ENCODE measurements at places on chromosomes 6 and 20. TPM values are rescaled to one million over a fixed set of nuclear protein-coding genes. Genes with fewer than 3 reads are reported as not detected.

- no peak overlapping the region for H3K27ac ChIP-seq
- no peaks in the 10 kb centered on the region for H3K4me1 ChIP-seq
- no peaks in the 10 kb centered on the region for H3K36me3 ChIP-seq
- DNase-seq, result no peak
- H3K4me3 ChIP-seq, result no peak overlapping the region
Measured at GRCh38 chr6:167274270-167274669, 16.8 kb upstream of the UNC93A start.

KHDC1 gene
- 1.1 TPM for total RNA-seq

DNA sequence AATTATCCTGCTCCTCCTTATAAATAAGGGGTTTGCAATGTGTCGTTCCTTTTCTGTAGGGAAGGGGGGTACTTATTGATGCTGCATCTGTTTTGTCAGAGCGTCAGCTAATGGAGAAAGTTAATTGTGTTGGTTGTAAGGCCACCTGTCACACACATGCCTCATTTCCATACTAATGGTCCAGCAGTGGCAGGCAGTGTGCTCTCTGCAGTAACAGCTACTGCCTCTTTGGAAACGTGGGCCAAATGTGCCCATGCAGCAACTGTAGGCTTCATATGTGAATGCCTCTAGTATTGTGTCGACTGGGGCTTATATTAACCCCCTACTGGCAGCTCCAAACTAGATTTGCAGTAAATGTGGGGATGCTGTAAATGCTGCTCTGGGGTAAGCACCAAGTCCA is 56.3 kb upstream of the OLIG3 start:
- H3K27ac ChIP-seq, result no peak overlapping the region
- no peaks in the 10 kb centered on the region for H3K4me1 ChIP-seq
- no peak overlapping the region for H3K4me3 ChIP-seq
- peaks cover 36% of the 10 kb centered on the region for H3K27me3 ChIP-seq

GRCh38 chr20:1225263-1225782 is 521 bp upstream of the RAD21L1 start:
- no peak for DNase-seq
- no peaks in the 10 kb centered on the region for H3K36me3 ChIP-seq
- H3K4me1 ChIP-seq, result peaks cover 19% of the 10 kb centered on the region
- H3K4me3 ChIP-seq, result peak overlapping the region; percentile 63
- peak overlapping the region; percentile 33 for H3K27ac ChIP-seq

DNA sequence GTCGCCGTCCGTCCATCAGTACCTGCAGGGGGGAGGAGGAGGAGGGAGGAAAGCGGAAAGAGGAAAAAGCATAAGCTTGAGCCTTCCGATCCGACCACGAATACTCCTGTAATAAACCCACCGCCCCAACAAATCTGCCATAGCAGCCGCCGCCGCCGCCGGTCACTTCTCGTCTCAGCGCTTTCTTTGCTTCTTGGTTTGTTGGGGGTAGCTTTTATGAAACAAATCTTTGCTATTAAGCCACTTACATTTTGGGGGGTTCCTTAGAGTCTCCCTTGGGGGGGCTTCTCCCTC is 277 bp downstream of the ADGRB3 start:
- peaks cover 24% of the 10 kb centered on the region for H3K4me1 ChIP-seq
- H3K36me3 ChIP-seq, result no peaks in the 10 kb centered on the region
- no peak for DNase-seq
- H3K4me3 ChIP-seq, result peak overlapping the region; percentile 74
- peaks cover 73% of the 10 kb centered on the region for H3K27me3 ChIP-seq

DNA sequence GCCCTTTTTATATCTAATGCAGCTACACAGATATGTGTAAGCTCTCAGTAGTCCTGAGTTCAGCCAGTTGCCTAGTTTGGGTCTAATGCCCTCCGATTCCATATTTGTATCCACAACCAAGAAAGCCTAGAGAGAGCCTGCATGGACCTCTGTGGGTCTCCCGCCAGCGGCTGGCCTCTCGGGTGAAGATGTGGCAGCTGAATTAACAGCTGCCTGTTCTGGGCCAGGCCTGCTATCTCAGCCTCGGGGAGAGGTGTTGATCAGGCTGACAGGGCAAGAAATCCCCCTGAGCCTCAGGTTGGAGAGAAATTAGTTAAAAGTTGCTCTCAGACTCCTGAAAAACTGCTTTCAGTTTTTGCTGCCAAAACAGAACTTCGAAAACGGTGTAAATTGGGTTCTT is 19.8 kb downstream of the PTK7 start:
- H3K36me3 ChIP-seq, result no peaks in the 10 kb centered on the region
- no peaks in the 10 kb centered on the region for H3K27me3 ChIP-seq
- no peak for DNase-seq
- H3K4me3 ChIP-seq, result no peak overlapping the region
- H3K4me1 ChIP-seq, result peaks cover 9% of the 10 kb centered on the region

LAMA4 gene
- total RNA-seq, result 103 TPM

PAK5 gene
- total RNA-seq, result not detected

GRCh38 chr6:91822581-91822980 is 1235.7 kb upstream of the MAP3K7 start:
- no peaks in the 10 kb centered on the region for H3K36me3 ChIP-seq
- no peak overlapping the region for H3K27ac ChIP-seq
- no peak for DNase-seq
- H3K27me3 ChIP-seq, result no peaks in the 10 kb centered on the region
- no peaks in the 10 kb centered on the region for H3K4me1 ChIP-seq

DNA sequence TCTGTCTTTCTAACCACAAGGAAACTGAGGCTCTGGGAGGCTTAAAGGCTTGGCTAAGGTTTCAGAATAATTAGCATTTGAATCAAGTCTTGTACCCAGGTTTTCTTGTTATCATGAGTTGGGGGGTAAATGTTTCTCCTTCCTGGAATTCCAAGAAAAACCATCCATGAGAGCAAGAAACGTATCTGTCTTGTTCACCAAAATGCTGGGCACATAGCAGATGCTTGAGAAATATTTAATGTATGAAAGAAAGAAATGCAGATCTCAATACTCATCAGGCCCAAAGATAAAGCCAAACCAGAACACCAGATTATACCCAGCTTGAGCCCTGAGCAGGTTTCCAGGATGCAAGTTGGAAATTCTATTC is 164.6 kb downstream of the CLIC5 start:
- no peaks in the 10 kb centered on the region for H3K4me1 ChIP-seq
- no peaks in the 10 kb centered on the region for H3K27me3 ChIP-seq
- H3K36me3 ChIP-seq, result no peaks in the 10 kb centered on the region
- no peak overlapping the region for H3K27ac ChIP-seq

GRCh38 chr6:157879034-157879872 is 56.2 kb downstream of the SNX9 start:
- peaks cover 52% of the 10 kb centered on the region for H3K36me3 ChIP-seq
- no peak overlapping the region for H3K4me3 ChIP-seq
- no peak for DNase-seq
- H3K27me3 ChIP-seq, result no peaks in the 10 kb centered on the region
- H3K27ac ChIP-seq, result no peak overlapping the region
- H3K4me1 ChIP-seq, result peaks cover 5% of the 10 kb centered on the region

DNA sequence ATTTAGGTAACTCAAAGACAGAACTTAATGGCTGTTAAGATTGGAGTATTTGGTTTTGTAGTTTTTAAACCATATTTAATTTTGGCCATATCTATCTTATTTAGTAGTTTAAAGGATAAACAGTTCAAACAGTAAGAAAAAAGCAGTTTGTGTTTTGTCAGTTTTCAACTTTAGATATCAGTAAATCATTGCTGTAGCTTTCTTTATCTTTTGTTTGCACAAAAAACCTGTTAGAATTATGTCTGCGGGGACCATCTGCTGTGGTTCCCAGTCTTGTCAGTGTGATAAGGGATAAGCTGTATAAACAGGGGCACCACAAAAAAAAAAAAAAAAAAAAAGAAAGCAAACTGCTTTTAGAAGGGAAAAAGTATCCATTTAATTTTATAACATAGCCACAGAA is 40.9 kb downstream of the CDKAL1 start:
- H3K27me3 ChIP-seq, result no peaks in the 10 kb centered on the region
- H3K4me3 ChIP-seq, result no peak overlapping the region
- DNase-seq, result no peak
- peaks cover 28% of the 10 kb centered on the region for H3K36me3 ChIP-seq
- H3K27ac ChIP-seq, result no peak overlapping the region
- peaks cover 11% of the 10 kb centered on the region for H3K4me1 ChIP-seq

RAB32 gene
- total RNA-seq, result 7.2 TPM

DNA sequence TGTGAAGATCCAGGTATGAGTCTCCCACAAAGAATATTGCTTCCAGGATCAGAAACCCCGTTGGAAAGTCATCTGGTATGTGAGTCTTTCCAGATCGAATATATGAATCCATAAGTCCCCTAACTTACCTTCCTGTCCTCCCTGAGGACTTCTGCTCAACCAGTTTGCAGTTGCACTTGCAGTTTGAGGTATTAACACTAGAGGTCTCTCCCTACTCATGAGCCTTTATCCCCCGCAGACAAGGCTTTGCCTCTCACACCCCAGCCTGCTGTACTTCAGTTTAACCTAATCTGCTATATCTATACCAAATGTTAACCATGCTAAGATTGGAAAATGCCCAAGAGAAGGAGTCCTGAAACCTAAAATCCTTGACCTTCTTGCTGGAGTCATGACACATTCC is 135.3 kb upstream of the DEFB112 start:
- no peaks in the 10 kb centered on the region for H3K36me3 ChIP-seq
- no peaks in the 10 kb centered on the region for H3K4me1 ChIP-seq
- no peaks in the 10 kb centered on the region for H3K27me3 ChIP-seq
- no peak for DNase-seq

All from left ventricle myocardium inferior (tissue), 1 donor.